ENCODE measurements at places on chromosomes 6 and 20. TPM values are rescaled to one million over a fixed set of nuclear protein-coding genes. Genes with fewer than 3 reads are reported as not detected.

LPA gene
- not detected for total RNA-seq

PKHD1 gene
- 0.02 TPM for total RNA-seq

C6orf52 gene
- total RNA-seq = 1.6 TPM

CLVS2 gene
- not detected for total RNA-seq

DZANK1 gene
- 2.5 TPM for total RNA-seq

SRSF12 gene
- not detected for total RNA-seq

CEP162 gene
- total RNA-seq = 7.1 TPM

KCNQ2 gene
- not detected for total RNA-seq

SGK2 gene
- 0.52 TPM for total RNA-seq

ENPP4 gene
- 2.9 TPM for total RNA-seq

GTSF1L gene
- total RNA-seq = not detected

PRRT1 gene
- total RNA-seq = 0.35 TPM

RAET1G gene
- total RNA-seq = not detected

GLP1R gene
- not detected for total RNA-seq

TRIM15 gene
- total RNA-seq = not detected

RAB44 gene
- total RNA-seq = 0.21 TPM

HLA-DRB5 gene
- total RNA-seq = 2.8 TPM

All from T-helper 17 cell (primary cell).